ENCODE measurements at places on chromosomes 3 and 15.
A peak's percentile ranks its signal among the peaks of the same experiment; 100 is the strongest.

GRCh38 chr15:32923176-32923575 lies 205.4 kb downstream of the GREM1 start:
- DNase-seq = no peak
- H3K27me3 ChIP-seq = no peaks in the 10 kb centered on the region
- no peak overlapping the region for H3K27ac ChIP-seq
- no peak overlapping the region for H3K4me3 ChIP-seq
- peaks cover 11% of the 10 kb centered on the region for H3K36me3 ChIP-seq

DNA sequence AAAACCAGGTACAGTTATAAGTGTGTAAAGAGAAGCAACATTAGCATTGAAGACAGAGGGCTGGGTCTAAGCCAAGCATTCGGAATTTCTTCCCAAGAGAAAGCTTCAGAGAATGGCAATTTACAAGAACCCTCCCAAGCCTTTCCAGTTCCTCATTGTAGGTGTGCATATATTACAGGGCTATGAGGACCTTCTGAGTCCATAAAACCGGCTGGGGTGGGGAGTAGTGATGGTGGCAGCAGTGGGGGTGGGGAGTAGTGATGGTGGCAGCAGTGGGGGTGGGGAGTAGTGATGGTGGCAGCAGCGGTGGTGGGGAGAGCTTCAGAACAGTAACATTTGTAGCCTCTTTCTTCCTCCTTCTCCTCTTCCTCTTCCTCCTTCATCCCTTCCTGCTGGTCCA lies 368.7 kb upstream of the UMPS start:
- no peak overlapping the region for H3K4me3 ChIP-seq
- H3K27ac ChIP-seq = no peak overlapping the region
- no peaks in the 10 kb centered on the region for H3K4me1 ChIP-seq
- H3K27me3 ChIP-seq = peaks cover 14% of the 10 kb centered on the region

DNA sequence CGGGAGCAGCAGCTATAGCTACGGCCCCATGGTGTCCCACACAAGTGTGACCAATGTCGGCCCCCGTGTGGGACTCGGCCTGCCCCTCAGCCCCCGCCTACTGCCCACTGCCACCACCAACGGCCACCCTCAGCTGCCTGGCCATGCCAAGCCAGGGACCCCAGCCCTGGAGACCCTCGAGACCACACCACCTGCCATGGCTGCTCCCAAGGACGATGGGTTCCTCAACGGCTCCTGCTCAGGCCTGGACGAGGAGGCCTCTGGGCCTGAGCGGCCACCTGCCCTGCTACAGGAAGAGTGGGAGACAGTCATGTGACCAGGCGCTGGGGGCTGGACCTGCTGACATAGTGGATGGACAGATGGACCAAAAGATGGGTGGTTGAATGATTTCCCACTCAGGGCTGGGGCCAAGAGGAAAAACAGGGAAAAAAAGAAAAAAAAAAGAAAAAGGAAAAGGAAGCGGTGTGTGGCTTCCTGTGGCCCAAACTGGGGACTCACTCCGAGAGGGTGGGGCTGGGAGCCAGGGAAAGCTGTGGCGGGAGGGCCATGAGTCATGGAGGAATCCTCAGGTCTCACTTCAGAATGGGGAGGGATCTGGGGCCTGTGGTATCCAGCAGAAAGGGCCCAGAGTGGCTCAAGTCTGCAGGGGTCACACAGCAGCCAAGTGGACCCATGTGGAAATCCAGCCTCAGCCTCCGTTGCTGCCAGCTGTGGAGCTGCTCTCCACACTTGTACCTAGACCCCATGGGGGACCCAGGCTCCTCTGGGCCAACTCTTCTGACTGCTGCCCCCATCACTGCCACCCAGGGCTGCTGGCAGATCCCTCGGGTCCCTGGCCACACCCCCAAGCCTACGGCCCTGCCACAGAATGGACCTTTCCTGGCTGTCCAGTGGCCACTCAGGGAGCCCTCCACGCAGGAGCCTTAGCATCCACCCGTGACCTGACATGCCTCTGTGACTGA lies 26.1 kb downstream of the PTH1R start:
- no peaks in the 10 kb centered on the region for H3K27me3 ChIP-seq
- no peaks in the 10 kb centered on the region for H3K4me1 ChIP-seq
- H3K36me3 ChIP-seq = peaks cover 2% of the 10 kb centered on the region
- no peak overlapping the region for H3K4me3 ChIP-seq

GRCh38 chr3:86887876-86888275 lies 103.1 kb downstream of the VGLL3 start:
- no peak overlapping the region for H3K4me3 ChIP-seq
- H3K36me3 ChIP-seq = no peaks in the 10 kb centered on the region
- DNase-seq = no peak
- no peaks in the 10 kb centered on the region for H3K27me3 ChIP-seq
- no peak overlapping the region for H3K27ac ChIP-seq

GRCh38 chr3:69232482-69232881 lies 110.1 kb upstream of the LMOD3 start:
- no peak for DNase-seq
- H3K27me3 ChIP-seq = no peaks in the 10 kb centered on the region
- peaks cover 13% of the 10 kb centered on the region for H3K4me1 ChIP-seq

DNA sequence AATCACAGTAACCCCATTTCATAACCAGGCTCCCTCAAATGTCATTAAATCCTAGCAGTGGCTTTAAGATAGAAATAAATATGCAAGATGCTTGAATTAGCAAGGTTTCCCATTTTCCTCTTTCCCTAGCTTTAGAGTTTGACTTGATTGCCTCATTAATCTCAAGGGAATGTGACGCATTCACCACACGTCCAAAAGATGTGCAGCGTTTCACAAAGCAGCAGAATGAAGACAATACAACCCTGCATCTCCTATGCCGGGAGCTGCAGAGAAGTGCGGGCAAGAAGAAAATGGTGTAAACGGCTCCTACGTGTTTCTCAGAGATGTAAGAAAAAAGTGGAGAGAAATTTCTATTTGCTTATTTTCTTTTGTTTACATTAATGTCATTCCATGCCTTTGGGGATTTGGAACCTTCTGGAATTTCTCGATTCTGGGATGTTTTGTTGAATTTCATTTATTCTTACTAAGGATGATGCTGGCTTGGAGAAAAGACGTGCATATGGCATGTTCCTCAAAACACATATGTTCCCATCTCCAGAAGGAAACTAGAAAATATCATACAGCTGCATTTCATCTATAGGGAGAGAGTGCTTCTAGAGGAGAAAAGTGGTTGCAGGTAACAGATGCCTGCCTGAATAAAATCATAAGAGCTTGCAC lies 27.8 kb upstream of the FRMD4B start:
- no peaks in the 10 kb centered on the region for H3K27me3 ChIP-seq
- DNase-seq = no peak
- peaks cover 6% of the 10 kb centered on the region for H3K4me1 ChIP-seq
- no peaks in the 10 kb centered on the region for H3K36me3 ChIP-seq

DNA sequence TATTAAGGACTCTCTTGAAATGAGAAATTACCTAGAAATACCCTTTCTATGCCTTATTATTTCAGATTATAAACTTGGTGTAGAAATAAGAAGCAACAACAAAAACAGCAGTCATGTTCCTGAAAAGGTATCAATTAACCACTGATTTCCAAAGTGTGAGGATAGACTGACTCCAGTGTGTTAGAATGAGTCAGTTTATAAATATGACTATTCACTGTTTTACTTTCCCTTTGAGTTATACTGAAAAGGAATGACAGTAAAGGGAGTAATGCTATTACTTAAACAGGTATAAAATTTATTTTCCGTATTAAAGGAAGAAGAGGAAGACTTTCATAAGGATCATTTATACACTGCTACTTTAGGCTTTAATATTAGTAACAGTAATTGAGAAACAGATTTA lies 12.9 kb downstream of the GMNC start:
- no peaks in the 10 kb centered on the region for H3K4me1 ChIP-seq
- H3K4me3 ChIP-seq = no peak overlapping the region
- no peak overlapping the region for H3K27ac ChIP-seq
- H3K27me3 ChIP-seq = no peaks in the 10 kb centered on the region
- DNase-seq = no peak
- peaks cover under 1% of the 10 kb centered on the region for H3K36me3 ChIP-seq

GRCh38 chr3:99865321-99865720 lies 47.7 kb downstream of the CMSS1 start:
- peaks cover 20% of the 10 kb centered on the region for H3K4me1 ChIP-seq
- H3K27ac ChIP-seq = no peak overlapping the region
- H3K27me3 ChIP-seq = no peaks in the 10 kb centered on the region
- no peak overlapping the region for H3K4me3 ChIP-seq
- no peaks in the 10 kb centered on the region for H3K36me3 ChIP-seq
- DNase-seq = no peak

DNA sequence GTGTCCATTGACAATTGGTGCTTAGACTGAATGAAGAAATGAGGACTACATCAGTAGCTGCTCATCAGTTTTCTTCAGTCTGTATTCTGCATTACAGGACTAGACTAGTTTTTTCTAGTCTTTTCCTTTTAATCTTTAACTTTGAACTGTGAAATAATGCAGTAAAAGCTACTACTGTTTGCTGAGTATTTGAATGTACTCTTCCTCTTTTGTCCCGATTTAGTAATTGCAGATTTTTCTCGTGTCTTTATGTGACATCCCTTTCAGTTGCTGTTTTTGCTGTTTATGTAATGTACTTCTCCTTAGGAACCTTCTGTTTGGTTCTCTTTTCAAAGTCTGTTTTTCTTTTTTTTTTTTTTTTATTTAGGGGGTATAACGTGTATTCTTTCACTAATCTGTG lies 17.4 kb downstream of the MFSD1 start:
- no peaks in the 10 kb centered on the region for H3K4me1 ChIP-seq
- no peak for DNase-seq
- H3K4me3 ChIP-seq = no peak overlapping the region
- peaks cover 39% of the 10 kb centered on the region for H3K36me3 ChIP-seq

DNA sequence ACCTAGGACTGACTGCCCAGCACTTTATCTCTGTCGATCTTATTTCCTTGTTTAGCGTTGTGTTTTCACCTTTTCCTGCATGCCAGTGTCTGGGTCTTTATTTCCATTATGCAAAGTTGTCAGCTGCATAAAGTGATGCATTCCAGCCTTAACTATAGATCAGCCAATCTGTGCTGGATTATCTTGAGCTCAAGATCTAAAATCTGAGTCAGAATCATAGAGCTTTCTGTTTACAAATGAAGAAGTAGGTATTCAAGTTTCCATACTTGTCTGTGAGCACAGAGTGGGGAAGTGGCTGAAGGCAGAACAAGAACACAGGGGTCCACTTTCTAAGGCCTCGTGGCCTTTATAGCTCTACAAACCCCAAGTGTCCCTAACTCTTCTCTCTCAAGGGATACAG lies 82.4 kb upstream of the PLCL2 start:
- no peaks in the 10 kb centered on the region for H3K36me3 ChIP-seq
- no peak for DNase-seq
- no peak overlapping the region for H3K4me3 ChIP-seq
- peaks cover 25% of the 10 kb centered on the region for H3K4me1 ChIP-seq
- no peaks in the 10 kb centered on the region for H3K27me3 ChIP-seq

DNA sequence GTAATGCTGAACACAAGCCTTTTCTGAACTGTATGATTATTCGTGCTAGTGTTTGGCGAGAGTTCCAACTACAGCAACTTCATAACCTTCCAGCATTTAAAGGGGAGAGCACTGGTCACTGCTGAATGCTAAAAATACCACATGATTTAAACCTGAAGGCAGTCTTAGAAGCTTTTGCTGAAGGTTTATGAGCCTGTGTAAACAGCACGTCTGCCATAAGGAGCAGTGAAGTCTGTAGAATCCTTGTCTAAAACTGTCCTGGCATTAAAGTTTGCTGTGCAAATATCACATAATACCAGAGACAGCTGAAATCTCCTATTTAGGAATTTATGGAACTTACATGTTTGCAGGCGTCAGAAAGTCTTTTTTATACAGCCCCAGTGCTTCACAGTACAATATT lies 5.9 kb downstream of the SATB1 start:
- peaks cover 47% of the 10 kb centered on the region for H3K36me3 ChIP-seq
- DNase-seq = no peak
- H3K27ac ChIP-seq = no peak overlapping the region

DNA sequence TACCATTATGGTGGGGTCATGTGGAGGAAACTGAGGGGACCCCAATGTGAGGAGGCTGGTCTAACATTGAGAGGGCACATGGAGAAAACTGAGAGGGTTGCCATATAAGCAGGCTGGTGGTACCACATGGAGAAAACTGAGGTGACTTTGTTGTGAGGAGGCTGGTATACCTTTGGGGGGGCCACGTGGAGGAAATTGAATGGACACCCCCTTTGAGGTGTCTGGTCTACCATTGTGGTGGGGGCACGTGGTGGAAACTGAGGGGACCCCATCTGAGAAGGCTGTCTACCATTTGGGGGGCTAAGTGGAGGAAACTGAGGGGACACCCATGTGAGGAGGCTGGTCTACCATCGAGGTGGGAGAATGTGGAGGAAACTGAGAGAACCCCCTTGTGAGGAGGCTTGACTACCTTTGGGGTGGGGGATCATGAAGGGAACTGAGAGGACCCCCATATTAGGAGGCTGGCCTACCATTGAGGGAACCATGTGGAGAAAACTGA lies 163.8 kb downstream of the FBLN2 start:
- H3K27ac ChIP-seq = no peak overlapping the region
- no peak overlapping the region for H3K4me3 ChIP-seq
- peaks cover 66% of the 10 kb centered on the region for H3K27me3 ChIP-seq
- H3K4me1 ChIP-seq = no peaks in the 10 kb centered on the region
- peaks cover 4% of the 10 kb centered on the region for H3K36me3 ChIP-seq

GRCh38 chr3:169118666-169119370 lies 544.7 kb downstream of the MECOM start:
- H3K4me1 ChIP-seq = no peaks in the 10 kb centered on the region
- H3K27ac ChIP-seq = no peak overlapping the region
- H3K36me3 ChIP-seq = no peaks in the 10 kb centered on the region
- no peak overlapping the region for H3K4me3 ChIP-seq

- H3K27me3 ChIP-seq = no peaks in the 10 kb centered on the region
- H3K4me3 ChIP-seq = no peak overlapping the region
- H3K36me3 ChIP-seq = peaks cover 16% of the 10 kb centered on the region
- no peak overlapping the region for H3K27ac ChIP-seq
- no peaks in the 10 kb centered on the region for H3K4me1 ChIP-seq
Measured at GRCh38 chr3:132448216-132448961, 31.1 kb downstream of the DNAJC13 start.

DNA sequence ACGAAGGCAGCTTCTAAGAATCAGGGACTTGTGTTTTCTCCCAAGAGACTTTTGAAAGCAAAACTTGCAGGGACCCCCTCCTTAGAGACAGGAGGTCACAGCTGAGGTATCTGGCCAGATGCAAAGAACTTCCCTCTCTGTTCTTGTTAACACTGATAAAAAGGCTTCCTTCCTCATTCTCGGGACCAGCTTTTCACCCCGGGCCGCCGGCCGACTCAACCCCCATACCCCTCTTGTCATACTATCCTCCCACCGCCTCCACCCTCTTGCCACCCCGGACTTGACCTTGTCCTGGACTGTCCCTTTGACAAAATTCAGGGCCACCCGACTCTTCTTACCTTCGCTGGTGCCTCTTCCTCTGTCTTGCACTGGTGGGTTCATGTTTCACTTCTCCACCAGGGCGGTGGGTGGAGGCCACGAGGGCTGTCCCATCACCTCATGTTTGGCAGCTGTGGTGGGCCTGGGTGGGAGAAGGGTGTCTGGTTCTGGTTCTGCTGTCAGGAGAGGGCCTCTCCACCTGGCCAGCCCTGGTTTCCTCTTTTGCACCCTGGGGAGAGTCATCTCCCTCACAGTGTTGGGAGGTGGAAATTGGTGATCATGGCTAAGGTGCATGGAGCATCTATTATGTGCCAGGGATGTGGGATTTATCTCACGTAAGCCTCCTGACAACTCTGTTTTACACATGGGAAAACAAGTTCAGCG lies 32.5 kb downstream of the BHLHE40 start:
- peak overlapping the region; percentile 56 for H3K27ac ChIP-seq
- no peak overlapping the region for H3K4me3 ChIP-seq
- H3K4me1 ChIP-seq = peaks cover 36% of the 10 kb centered on the region
- no peak for DNase-seq
